Anterior cingulate cortex (tissue), 58 donors: ENCODE measurements at places on chromosomes 16 and 17.

- DNase-seq: no peak
Measured at GRCh38 chr16:86089334-86089900, 190.5 kb downstream of the IRF8 start.

DNA sequence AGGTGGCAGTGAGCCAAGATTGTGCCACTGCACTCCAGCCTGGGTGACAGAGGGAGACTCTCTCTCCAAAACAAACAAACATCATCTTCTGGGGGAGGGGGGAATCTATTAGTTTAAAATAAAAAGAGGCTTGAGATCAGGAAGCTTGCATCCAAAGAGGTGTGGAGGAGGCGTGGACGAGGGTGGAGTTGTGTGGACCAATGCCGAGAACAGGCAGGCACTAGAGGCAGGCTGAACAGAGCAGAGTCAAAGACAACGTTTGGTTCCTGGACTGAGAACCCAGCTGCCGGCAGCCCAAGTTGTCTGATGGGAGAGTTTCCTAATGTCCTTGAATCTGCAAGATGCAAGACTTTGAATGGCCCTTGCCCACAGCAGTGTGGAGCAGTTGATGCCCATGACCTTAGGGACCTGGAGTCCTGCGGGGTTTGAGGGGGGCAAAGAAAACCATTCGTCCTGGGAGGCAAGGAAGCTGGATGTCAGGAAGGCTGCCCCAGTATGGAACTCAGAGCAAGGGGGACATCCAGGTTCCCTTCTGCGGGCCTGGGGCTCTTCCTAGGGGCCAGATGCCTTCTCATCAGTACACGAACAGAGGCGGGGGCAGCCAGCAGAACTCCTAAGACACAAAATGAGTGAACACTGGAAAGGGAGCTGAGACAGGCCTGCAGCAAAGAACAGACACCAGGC is 9.2 kb downstream of the TBC1D16 start:
- DNase-seq: no peak

DNA sequence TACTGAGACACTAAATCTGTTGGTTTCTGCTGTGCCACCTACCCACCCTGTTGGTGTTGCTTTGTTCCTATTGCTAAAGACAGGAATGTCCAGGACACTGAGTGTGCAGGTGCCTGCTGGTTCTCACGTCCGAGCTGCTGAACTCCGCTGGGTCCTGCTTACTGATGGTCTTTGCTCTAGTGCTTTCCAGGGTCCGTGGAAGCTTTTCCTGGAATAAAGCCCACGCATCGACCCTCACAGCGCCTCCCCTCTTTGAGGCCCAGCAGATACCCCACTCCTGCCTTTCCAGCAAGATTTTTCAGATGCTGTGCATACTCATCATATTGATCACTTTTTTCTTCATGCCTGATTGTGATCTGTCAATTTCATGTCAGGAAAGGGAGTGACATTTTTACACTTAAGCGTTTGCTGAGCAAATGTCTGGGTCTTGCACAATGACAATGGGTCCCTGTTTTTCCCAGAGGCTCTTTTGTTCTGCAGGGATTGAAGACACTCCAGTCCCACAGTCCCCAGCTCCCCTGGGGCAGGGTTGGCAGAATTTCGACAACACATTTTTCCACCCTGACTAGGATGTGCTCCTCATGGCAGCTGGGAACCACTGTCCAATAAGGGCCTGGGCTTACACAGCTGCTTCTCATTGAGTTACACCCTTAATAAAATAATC is 14.6 kb downstream of the STH start:
- DNase-seq: no peak

GRCh38 chr16:74113545-74113944 is 183.1 kb upstream of the PSMD7 start:
- DNase-seq: no peak

DNA sequence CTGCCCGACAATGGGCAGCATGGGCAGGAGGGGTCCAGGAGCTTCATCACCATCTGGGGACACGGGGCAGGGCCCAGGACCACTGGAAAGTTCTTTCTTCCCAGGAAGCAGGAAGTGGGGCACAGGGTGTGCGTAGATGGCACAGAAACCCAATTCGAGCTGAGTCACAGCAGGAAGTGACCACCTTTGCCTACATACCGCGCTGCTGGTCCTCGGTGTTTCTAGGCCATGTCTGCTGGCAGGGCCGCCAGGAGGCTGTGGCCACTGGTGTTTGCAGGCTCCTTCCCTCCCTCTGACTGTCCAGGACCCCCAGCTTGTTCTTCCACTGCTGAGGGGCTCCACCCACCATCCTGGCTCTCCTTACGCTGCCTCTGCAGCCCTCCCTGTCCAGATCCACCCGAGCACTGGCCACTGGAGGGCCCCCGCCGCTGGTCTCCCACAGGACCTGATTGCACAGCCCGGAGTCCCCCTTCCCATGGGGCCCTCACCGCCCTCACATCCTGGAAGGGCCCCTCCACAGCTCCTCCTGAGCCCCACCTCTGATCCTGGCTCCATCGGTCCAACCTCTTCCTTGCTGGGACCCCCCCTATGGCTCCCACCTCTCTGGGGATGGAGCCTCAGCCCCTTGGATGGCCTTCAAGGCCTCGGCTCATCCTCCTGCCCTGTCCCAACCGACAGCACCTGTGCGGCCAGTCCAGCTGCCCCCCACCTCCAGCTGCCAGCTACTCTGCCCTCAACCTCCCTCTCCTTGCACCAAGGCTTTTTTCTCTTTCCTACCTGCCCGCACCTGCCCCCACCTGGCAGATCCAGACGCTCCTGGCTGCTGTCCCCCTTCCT is 14.5 kb upstream of the RASD1 start:
- DNase-seq: no peak

DNA sequence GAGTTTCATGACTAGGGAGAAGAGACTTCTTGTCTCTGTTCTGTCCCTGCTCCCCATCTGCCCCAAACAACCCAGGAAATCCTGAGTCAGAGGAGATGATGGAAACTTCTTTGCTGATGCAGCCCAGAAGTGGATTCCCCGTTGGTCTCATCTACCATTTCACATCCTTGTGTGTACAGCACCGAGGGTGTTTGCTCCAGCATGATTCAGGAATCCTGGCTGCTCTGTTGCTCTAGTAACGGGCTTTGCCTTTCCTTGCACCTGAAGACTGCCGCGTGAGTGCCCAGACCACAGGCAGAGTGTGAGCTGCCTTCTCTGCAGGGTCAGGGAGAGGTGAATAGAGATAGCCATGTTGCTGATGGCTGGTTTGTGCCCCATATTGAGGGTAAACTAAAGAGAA is 408.4 kb downstream of the CPPED1 start:
- DNase-seq: no peak

GRCh38 chr17:18371455-18371854 is 6.1 kb upstream of the EVPLL start:
- no peak for DNase-seq

DNA sequence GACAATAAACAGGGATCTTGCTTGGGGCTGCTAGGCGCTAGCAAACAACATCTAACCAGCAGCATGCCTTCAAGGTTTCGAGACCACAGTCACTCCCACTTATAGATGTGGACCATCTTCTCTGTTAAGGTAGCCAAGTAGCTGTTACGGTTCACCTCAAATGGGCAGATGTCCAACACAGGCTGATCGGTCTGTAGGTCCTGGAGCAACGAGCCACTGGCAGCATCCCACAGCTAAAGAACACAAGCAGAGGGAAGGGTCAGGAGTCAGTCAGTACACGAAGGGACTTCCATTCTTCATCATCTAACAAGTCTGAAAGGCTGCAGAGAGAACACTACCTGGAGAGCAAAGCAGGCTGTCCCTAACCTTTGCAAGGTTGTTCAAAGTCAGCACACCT is 16.9 kb upstream of the GLG1 start:
- DNase-seq: no peak

DNA sequence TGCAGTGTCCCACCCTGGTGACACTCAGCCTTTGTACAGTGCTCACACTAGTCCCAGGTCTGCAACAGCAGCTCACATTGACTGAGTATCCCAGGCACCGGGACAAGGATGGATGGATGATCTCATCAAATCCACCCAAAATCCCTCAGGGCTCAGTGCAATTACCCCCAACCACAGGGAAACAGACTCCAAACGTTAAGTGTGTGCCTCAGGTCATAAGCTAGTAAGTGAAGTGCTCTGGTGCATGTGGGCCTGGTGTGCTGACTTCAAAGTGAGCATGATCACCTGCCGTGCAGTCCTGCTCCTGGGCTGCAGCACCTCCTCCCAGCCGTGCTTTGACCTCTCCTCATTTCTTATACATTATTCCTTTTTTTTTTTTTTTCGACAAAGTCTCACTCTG is 31.2 kb upstream of the CD300E start:
- DNase-seq: no peak

DNA sequence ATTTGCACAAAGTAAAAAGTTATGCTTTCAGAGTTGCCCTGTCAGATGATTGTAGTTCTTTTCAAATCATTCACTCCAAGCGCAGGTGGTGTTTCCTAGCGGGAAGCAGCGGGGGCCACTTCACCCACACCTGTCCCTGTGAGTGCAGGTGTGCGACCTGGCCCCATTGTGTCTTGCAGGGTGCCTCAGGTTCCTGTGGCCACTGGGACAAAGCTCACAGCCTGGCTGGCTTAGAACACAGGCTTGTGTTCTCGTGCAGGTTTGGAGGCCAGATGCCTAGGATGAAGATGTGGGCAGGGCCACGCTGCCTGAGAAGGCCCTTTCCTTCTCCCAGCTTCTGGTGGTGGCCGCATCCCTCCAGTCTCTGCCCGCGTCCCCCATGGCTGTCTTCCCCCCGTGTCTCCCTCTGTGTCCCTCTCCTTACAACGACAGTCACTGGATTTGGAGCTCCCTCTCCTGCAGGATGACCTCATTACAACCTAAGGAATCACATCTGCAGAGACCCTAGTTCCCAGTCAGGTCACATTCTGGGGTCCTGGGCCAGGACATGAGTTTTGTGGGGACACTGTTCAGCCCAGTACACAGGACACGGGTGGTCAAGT is 90.5 kb downstream of the NPIPB11 start:
- DNase-seq: no peak

- no peak for DNase-seq
Measured at GRCh38 chr16:47250983-47251382, 107.2 kb upstream of the NETO2 start.
